Caudate nucleus (tissue), 63 donors: ENCODE measurements at places on chromosomes 2 and 18.

DNA sequence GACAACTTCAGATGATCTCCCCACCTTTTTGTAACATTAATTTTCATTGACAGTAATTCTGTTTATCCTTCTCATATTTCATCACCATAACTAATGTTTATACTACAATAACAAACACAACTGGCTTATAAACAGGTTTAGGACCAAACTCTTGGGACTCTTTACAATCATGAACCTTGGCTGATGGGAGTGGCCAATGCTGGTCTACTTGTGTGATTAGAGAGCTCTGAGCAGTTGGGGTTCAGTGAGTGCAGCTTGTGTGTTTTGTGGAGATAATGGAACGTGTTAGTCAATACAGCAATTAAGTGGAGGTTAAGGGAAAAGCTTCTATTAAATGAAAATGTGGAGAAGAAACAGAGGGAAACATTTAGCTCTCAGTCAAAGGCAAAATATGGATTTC, 207.1 kb downstream of the SPAG16 start:
- DNase-seq: no peak

DNA sequence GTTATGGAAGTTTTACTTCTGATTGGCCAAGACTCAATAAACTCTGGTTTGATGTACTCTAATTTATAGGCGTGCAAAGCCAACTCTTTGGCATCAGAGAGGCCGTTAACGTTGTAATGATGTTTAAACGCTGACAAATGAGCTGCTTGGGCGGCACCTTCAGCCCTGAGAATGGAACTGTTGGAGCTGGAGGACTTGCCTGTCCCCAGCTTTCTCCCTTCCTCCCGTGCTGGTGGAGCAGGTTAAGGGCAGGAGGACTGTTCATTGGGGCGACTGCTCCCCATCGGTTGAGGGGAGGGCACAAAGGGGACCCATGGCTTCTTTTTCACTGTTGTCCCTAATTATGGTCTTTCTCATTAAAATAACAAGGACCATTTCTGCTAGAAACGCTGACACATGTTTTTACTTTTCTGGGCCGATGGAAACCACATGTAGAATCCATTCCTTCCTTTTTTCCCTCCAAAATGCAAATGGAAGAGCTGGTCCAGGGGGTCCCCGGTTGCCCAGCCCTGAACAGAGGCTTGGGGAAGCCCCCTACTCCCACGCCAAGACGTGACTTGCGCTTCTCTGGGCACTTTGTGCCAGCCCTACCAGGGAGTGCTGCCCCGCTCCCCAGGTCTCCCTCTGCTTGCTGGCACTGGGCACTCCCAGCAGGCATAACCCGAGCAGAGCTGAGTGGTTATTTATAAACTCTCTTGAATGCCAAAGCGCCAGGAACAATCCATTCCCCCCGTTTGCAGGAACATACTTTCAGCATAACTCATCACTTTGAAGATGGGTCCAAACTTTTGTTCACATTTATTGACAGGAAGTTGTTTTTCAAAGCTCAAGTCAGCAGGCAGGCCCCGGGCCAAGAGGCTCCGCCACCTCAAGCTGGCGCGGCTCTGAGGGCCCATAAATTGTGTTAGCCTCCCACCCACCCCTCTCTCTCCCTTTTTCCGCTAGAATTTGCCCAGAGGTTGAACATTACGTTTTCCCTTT, 170.1 kb downstream of the ASB1 start:
- DNase-seq: no peak

DNA sequence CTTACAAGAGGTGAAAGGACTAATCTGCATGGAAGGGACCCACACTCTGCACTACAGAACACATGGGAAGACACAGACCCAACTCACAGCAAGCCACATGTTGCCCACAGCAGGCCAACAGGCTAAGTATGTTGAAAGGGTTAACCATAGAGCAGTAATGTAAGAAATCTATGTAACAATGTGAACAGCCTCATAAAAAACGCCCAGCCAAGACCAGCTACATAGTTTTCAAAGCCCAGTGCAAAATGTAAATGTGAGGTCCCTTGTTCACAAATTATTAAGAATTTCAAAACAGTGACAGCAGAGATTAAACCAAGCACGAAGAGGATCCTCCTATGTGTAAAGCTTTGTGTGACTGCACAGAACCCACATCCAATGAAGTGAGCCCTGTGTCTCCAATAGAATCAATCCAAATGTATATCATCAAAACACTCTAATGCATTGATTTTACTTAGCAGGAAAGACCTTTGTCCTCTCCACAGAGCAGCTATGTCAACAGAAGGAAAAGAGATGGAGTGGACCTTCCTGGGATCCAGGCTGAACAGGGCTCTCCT, 210.1 kb downstream of the AGPS start:
- no peak for DNase-seq

- DNase-seq: no peak
Observed at GRCh38 chr18:37443325-37444055, 122.1 kb downstream of the CELF4 start.

GRCh38 chr18:70956554-70956953, 667.7 kb downstream of the SOCS6 start:
- DNase-seq: no peak

GRCh38 chr18:43886341-43886740, 609.1 kb upstream of the SYT4 start:
- DNase-seq: no peak

DNA sequence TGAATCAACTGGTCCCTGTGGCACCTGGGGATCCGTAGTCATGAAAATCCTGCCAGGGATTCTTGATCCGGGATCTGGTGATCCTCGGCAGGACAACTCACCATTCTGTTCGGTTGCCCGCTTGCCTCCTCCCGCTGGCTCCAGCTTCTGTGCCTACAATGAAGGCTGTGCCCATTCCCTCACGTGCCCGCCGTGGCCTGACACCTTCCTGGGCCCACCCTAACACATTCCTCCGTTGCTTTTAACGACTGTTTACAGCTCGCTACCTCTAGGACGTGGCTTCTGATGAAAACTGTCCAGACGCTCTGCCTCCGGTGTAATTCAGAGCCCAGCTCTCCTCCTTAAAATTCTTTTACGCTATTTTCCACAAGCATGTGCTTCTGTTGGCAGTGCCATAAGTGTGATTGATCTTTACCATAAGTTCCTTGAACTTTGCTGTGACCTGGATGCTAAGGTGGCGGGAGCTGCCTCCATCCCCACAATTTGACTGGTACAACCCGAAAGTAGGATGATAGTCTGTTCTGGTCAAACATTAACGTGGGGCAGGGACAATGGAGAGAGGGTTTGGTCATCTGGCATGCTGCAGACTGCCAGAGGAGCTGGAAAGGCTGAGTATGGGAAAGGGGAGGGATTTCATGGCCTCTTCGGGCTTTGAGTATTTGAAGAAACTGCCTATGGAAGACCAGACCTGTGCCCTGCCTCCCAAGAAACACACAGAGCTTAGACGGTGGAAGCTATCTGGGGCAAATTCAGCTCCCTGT, 206.8 kb upstream of the TNP1 start:
- no peak for DNase-seq

DNA sequence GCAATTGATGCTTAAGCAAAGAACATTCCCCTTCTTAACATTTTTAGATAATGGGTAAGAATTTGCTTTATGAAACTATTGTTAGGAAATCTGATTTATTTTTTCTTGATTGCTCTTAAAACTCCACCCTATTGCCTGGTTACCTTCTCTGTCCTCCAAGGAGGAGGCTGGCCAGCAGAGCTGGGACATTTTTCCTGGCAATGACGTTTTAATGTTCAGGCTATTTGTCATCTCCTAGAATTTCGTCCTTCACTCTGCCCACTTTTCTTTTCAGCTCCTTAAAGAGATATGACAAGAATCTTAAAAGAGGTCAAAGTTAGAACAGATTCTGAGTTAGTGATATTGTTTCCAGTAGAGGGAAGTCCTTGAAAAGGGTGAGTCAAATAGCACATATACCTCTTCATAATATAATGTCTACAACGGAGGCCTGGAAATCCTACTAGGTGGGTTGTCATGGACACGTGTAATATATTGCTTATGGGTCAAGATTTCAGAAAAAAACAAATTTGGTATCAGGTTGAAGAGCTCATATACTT, 141.0 kb downstream of the CMPK2 start:
- DNase-seq: no peak

- no peak for DNase-seq
Observed at GRCh38 chr2:202944408-202944807, 32.3 kb downstream of the CARF start.

DNA sequence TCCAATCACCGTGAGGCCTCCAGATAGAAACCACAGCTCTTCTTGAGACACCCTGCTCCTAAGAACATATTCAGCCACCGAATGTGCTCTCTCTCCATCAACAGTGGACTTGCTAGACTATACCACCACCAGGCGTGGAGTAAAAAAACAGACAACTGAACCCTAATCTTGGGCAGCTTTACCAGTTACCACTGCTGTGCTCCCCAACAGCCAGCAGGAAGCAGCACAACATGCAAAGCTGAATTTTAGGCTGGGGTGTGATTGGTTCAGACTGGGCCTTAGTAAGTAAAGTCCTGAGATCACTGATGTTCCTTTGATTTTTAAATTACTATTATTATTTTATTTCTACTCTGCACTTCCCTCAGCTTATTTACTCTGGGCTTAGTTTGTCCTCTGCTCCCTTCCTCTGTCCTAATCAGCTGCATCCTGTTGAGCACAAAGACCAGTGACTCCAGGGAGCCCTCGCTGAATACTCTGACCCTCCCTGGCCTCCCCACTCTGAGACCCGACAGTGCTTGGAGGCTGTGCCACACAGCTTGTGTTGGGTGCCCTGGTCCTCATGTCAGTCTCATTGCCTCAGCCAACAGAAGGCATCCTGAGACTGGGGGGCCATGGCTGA, 21.9 kb downstream of the MRPL35 start:
- no peak for DNase-seq

DNA sequence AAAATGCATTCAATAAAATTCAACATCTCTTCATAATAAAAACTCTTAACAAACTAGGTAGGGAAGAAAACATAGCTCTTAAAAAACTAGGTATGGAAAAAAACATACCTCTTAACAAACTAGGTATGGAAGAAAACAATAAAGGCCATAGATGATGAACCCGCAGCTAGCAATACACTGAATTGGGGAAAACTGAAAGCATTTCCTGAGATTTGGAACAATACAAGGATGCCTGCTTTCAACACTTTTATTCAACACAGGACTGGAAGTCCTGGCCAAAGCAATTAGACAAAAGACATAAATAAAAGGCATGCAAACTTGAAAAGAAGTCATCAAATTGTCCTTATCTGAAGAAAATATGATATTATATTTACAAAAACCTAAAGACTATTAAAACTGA, 67.8 kb downstream of the NCKAP1 start:
- no peak for DNase-seq

GRCh38 chr2:201781557-201782051, 871 bp upstream of the ALS2 start:
- DNase-seq: peak; percentile 43

- no peak for DNase-seq
Observed at GRCh38 chr2:68320118-68320641, 431 bp upstream of the CNRIP1 start.

DNA sequence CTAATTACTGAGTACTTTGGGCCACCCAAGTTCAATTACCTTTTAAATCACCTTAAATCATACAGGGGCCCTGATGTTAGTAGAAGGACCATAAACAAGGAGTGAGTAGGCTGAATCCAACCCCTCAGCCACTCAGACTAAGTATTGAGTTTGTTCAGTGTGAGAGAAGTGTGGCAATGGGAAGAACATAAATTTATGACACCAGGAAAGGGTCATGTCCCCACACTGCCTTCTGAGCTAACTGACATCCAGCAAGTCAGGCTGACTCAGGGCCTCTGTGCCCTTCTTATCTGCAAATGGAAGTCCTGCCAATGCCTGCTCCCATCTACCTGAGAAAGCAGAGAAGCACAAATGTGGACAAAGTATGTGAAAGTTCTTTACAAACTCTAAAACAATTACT, 12.9 kb downstream of the PLEKHM3 start:
- no peak for DNase-seq

GRCh38 chr2:42169874-42170521, 845 bp downstream of the EML4 start:
- no peak for DNase-seq

- DNase-seq: no peak
Observed at GRCh38 chr2:95268211-95269035, 5.8 kb upstream of the PROM2 start.

DNA sequence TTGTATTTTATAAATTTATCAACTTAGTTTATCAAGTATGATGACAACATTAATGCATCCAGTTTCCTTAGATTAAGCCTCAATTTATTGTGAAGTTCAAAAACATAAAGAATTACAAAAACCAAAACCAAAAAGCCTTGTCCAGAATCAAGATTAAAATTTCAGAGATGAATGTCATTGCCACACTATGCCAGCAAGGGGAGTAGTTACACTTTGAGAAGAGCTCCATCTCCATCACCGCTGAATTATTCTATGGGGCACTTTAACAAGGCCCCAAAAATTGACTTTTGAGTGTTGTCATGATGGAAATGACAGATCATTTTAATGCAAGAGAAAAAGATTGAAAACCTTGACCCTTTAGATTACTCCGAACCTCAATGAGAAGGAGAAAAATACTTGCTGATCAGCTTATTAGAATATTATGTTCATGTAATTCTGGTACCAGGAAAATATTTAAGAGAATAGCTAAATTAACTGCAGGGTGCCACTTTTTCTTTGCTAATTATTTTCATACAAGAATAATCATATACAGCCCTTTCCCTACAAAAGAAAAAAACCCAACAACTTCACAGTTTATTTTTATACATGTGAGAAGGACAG, 152.5 kb upstream of the AQP4 start:
- DNase-seq: no peak

- DNase-seq: no peak
Observed at GRCh38 chr2:21279525-21279924, 155.8 kb downstream of the TDRD15 start.

DNA sequence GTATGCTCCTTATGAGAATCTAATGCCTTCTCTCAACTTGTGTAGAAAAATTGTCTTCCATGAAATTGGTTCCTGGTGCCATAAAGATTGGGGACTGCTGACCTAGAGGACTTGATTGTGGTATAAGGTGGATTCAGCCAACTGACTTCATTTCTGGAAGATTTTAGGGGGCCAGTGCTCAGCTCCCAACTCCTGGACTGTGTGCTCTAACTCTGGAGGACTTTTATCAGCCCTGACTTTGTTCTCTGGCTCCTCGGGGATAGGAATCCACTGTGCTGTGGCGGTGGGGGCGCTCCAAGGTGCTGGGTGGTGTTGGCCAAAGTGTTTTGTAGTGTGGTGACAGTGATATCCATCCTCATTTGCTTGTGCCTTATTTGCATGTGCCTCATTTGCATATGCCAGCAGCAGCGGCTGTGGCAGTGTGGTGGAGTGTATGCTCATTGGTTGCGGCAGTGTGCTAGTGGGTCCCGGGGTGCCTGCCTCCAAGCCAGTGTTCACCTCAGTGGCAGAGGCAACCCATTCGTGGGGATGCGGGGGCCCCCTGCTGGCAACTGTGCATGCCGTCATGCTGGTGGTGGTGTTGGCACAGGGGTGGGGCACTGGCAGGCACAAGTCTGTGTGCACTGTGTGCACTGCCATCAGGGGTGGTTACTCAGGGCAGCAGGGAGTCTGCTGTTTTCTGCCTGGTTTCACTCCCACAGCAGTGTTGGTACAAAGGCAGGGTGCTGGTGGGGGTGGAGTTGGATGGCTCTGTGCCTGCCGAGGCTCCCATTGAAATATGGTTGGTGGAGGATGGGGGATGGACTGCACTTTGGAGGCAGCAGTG, 19.6 kb downstream of the EHBP1 start:
- peak; percentile 3 for DNase-seq
